ENCODE measurements at places on chromosomes 5 and 9. TPM values are rescaled to one million over a fixed set of nuclear protein-coding genes. Genes with fewer than 3 reads are reported as not detected.

HACD4 gene
- total RNA-seq, result 13.8 TPM

TERT gene
- not detected for total RNA-seq

ANKRD55 gene
- total RNA-seq, result not detected

ARSI gene
- total RNA-seq, result 10.1 TPM

MSX2 gene
- 1.8 TPM for total RNA-seq

ADGRD2 gene
- not detected for total RNA-seq

SOHLH1 gene
- total RNA-seq, result not detected

IFNA21 gene
- total RNA-seq, result not detected

SLF1 gene
- 3.8 TPM for total RNA-seq

TRIO gene
- 140 TPM for total RNA-seq

ATP6V1G1 gene
- total RNA-seq, result 98.6 TPM

EQTN gene
- total RNA-seq, result not detected

GRCh38 chr5:179342577-179342976 lies 2.7 kb downstream of the ADAMTS2 start:
- peaks cover 39% of the 10 kb centered on the region for H3K4me1 ChIP-seq
- H3K27me3 ChIP-seq, result no peaks in the 10 kb centered on the region
- peak overlapping the region; percentile 71 for H3K4me3 ChIP-seq
- no peak for DNase-seq

GRCh38 chr5:15621094-15621493 lies 121.1 kb downstream of the FBXL7 start:
- no peak overlapping the region for H3K27ac ChIP-seq
- H3K36me3 ChIP-seq, result no peaks in the 10 kb centered on the region
- no peak overlapping the region for H3K4me3 ChIP-seq
- no peak for DNase-seq

- H3K27ac ChIP-seq, result no peak overlapping the region
- no peak overlapping the region for H3K4me3 ChIP-seq
- DNase-seq, result no peak
- H3K36me3 ChIP-seq, result no peaks in the 10 kb centered on the region
- H3K4me1 ChIP-seq, result peaks cover 6% of the 10 kb centered on the region
These were observed 83.2 kb upstream of the LIFR start for GRCh38 chr5:38639377-38640358.

- no peak overlapping the region for H3K4me3 ChIP-seq
- peaks cover 5% of the 10 kb centered on the region for H3K4me1 ChIP-seq
- H3K27ac ChIP-seq, result no peak overlapping the region
- no peaks in the 10 kb centered on the region for H3K36me3 ChIP-seq
- no peaks in the 10 kb centered on the region for H3K27me3 ChIP-seq
These were observed 50.6 kb downstream of the TTC39B start for GRCh38 chr9:15256426-15256825.

- H3K4me3 ChIP-seq, result no peak overlapping the region
- no peak for DNase-seq
- no peaks in the 10 kb centered on the region for H3K36me3 ChIP-seq
These were observed 619.9 kb downstream of the PTPRD start for GRCh38 chr9:9992936-9993335.

- H3K27me3 ChIP-seq, result no peaks in the 10 kb centered on the region
- DNase-seq, result no peak
- H3K27ac ChIP-seq, result no peak overlapping the region
- no peak overlapping the region for H3K4me3 ChIP-seq
- no peaks in the 10 kb centered on the region for H3K4me1 ChIP-seq
- H3K36me3 ChIP-seq, result no peaks in the 10 kb centered on the region
These were observed 133.1 kb downstream of the ZCCHC7 start for GRCh38 chr9:37253377-37253937.

- DNase-seq, result no peak
- no peaks in the 10 kb centered on the region for H3K4me1 ChIP-seq
- no peak overlapping the region for H3K27ac ChIP-seq
- no peaks in the 10 kb centered on the region for H3K36me3 ChIP-seq
- no peak overlapping the region for H3K4me3 ChIP-seq
These were observed 887.1 kb downstream of the MAT2B start for GRCh38 chr5:164392531-164392930.

- H3K4me1 ChIP-seq, result peaks cover 14% of the 10 kb centered on the region
- H3K36me3 ChIP-seq, result no peaks in the 10 kb centered on the region
- no peak overlapping the region for H3K27ac ChIP-seq
- peaks cover 5% of the 10 kb centered on the region for H3K27me3 ChIP-seq
These were observed 4.0 kb downstream of the TSLP start for GRCh38 chr5:111075520-111075919.

DNA sequence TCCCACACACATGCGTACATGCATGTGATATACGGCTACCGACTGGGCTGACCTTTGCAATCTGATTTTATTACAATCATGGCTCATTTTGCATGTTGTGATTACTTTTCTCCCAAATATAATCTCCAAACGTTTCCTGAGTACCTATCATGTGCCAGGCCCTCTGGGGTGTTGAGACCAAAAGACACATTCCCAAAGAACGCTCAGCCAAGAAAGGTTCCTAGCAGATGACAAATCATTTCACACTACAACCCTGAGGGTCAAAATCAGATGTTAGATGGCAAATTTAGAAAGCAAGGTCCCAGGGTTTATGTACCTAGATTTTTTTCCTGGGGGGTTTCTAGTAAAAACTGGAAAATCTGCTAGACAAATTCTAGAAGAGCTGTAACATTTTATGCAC lies 32.4 kb upstream of the SLC25A51 start:
- H3K27me3 ChIP-seq, result no peaks in the 10 kb centered on the region
- H3K4me1 ChIP-seq, result peaks cover 35% of the 10 kb centered on the region
- DNase-seq, result no peak
- H3K36me3 ChIP-seq, result no peaks in the 10 kb centered on the region
- H3K27ac ChIP-seq, result no peak overlapping the region

DNA sequence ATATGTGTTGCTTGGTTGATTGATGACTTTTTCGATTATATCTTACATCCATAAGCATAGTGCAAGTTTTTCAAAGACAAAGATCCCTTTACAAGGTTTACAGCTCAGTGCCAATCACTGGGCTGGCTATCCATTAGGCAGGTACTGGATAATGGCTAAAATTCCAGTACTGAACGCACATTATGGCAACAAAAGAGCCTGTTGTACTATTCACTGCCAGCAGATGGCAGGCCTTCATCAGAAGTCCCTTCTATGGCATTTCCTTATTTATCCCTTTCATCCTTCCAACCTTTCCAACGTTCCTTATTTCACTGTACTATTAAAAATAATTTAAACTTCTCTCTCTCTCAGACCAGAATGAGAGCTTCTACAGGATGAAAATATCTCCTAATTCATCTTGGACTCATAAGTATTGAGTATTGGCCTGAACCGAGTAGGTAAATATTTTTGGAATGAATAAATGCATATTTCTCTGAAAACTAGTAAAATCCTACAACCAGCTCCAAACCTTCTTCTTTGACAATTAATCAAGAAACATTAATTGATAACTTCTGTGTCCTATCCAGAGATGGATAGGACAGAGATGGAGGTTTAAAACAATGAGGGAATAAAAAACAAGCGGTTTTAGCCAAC lies 6.7 kb upstream of the WNT8A start:
- no peak for DNase-seq
- no peak overlapping the region for H3K27ac ChIP-seq
- no peaks in the 10 kb centered on the region for H3K4me1 ChIP-seq
- H3K4me3 ChIP-seq, result no peak overlapping the region
- no peaks in the 10 kb centered on the region for H3K27me3 ChIP-seq

DNA sequence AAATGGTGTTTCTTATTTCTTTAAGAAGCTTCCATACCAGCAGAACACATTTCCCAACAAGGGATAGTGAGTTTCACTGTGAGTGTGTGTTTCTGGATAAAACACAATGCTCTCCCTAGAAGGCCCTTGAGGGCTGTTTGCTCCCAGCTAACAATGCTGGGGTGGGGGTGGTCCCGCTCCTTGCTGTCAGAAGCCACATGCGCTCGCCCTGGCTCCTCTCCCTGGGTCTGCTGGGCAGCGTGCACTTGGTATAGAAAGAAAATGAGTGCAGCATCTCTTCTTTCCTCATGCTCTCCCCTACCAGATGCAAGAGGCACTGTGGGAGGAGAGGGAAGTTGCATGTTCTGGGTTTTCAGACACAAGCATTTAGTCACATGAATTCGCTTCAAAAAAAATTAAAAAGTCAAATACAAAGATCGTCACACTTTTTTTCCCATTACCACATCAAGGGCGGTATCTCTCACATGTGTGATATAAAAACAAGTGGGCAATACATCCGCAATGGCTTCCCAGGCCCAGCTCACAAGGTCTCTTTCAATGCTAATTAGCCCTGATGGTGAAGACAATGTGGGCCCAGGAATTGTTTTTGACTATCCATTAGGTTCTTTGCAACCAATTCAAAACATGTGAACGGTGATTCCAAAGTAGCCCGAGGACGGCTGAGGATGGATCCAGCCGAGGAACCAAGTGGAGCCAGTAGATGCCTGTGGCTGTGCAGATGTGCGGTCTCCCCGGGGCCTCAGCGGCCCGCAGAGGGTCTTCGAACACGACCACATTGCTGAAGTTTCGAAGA lies 603.6 kb downstream of the IRX1 start:
- no peaks in the 10 kb centered on the region for H3K36me3 ChIP-seq
- no peaks in the 10 kb centered on the region for H3K4me1 ChIP-seq
- peak; percentile 83 for DNase-seq
- H3K27ac ChIP-seq, result no peak overlapping the region
- no peaks in the 10 kb centered on the region for H3K27me3 ChIP-seq

DNA sequence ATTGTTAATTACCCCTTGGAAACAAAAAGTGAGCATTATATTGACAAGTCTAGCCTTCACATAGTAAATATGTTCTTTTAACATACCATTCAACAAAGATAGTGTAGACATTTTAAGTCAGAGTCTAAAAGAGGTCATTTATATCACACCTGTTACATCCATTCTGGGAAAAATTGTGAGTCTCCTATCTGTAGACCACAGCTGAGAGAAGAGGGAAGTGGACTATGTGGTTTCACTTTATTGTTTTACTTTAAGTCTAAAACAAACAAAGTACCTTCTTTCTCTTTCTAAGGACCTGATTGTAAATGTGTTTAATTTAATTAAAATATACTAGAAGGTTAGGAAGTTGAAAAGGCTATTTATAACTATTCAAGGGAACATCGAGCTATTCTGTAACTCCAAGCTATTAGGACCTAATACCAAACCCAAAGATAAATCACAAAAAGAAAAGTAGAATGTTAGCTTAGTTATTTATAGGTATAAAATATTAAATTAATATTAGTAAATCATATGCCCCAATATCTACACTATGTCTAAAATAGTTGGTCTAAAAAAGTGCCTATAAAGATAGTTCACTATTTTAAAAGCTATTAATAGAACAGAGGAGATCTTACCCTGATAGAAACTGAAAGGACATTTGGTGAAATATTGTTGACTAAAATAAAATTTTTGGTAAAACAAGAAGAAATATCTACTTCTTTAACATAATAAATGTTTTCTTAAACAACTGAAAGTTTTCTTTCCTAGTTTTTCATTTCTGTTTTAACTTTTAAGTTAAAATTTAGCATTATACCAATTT lies 134.9 kb downstream of the TMEM167A start:
- no peak for DNase-seq
- no peaks in the 10 kb centered on the region for H3K36me3 ChIP-seq
- H3K27me3 ChIP-seq, result no peaks in the 10 kb centered on the region
- no peak overlapping the region for H3K4me3 ChIP-seq

DNA sequence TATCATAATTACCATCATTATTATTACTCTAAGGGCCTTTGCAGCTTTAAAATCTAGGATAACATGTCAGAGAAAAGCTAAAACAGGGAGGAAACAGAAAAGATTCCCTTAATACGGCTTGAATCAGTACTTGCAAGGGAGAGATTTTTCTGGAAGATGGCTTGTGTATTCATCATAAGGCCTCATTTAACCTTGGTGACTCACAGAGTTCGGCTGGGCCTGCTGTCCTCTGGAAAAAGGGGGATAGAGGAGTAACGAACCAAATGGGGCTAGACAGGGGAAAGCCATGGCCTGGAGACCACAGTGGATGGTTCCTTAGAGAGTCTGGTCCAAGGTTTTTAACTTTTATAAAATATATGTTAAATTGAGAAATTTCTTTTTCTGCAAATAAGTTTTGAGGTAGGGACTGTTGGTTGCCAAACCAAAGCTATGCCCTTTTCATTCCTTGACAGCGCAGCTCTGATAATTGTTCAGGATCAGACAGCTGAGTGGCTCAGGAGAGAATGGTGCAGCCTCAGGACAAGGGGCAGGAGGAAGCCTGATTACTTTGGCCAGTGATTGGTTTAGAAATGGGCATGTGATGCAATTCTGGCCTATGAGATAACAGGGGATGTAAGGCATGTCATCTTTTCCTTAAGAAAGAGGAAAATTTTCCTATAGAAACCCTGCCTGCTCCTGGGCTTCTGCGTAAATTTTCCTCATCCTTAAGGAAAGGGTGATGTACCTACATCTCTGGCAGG lies 25.6 kb upstream of the GSN start:
- H3K4me1 ChIP-seq, result peaks cover 18% of the 10 kb centered on the region
- H3K36me3 ChIP-seq, result no peaks in the 10 kb centered on the region
- no peak overlapping the region for H3K4me3 ChIP-seq
- peak overlapping the region; percentile 62 for H3K27ac ChIP-seq
- H3K27me3 ChIP-seq, result no peaks in the 10 kb centered on the region
- DNase-seq, result no peak
